ENCODE measurements at places on chromosomes 7 and 10. TPM values are rescaled to one million over a fixed set of nuclear protein-coding genes. Genes with fewer than 3 reads are reported as not detected.

The GIMAP2 gene
- total RNA-seq: 3.4 TPM

The NEUROG3 gene
- total RNA-seq: not detected

The TAS2R41 gene
- total RNA-seq: not detected

The ATP6V0A4 gene
- 0.47 TPM for total RNA-seq

The KIF11 gene
- total RNA-seq: 37.7 TPM

The ZPBP gene
- not detected for total RNA-seq

The NXPH1 gene
- not detected for total RNA-seq

The TRIL gene
- total RNA-seq: not detected

- no peak for DNase-seq
These were observed 13.4 kb downstream of the NHLRC2 start for GRCh38 chr10:113867904-113868303.

DNA sequence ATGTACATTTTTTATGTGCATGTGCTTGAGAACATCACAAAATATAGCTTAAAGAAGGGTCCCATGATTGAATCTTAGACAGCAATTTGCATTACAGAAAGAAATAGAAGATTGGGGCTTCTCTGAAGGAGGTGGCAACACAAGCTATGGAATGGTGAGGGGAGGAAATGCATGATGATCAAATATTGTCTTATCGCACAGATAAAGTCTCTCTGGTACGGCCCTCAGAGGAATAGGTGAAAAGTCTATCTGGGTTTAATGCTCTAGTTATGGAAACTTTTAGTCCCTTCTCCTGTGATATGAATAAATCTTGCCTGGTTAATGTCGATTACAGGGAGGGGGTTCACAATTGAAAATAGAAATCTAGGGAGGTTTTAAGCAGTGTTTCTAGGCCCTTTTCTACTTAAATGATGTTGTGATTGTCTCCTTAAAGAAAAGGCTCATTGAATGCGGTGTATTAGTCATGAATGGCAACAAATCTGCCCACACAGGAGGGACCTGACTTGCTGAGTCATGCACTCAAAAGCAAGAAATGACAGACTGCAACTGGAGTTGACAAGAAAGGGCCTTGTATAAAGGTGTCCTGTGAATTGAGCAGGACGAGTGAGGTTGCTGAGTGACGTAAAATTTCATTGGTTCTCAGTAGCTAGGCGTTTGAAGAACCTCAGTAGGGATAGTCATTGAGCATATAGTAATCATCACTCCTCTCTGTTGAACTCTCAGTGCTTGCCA, 133.4 kb upstream of the CSTF2T start:
- DNase-seq: peak; percentile 94

- peak; percentile 41 for DNase-seq
These were observed 370.8 kb downstream of the CDC14C start for GRCh38 chr7:49295146-49295545.

DNA sequence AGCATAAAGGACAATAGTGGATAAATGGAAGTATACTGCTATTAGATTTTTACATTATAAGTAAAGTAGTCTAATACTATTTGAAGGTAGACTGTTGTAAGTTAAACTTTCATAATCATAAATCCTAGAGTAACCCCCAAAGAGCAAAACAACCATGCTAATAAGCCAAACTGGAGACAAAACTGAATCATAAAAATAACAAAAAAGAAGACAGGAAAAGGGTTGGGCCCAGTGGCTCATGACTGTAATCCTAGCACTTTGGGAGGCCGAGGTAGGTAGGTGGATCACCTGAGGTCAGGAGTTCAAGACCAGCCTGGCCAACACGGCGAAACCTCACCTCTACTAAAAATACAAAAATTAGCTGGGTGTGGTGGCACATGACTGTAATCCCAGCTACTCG, 9.7 kb downstream of the CACUL1 start:
- no peak for DNase-seq

GRCh38 chr7:98203261-98203963, 7.8 kb upstream of the BHLHA15 start:
- no peak for DNase-seq

GRCh38 chr7:80467069-80467468, 44.8 kb downstream of the GNAT3 start:
- DNase-seq: peak; percentile 5

- no peak for DNase-seq
These were observed 7.4 kb downstream of the CPSF4 start for GRCh38 chr7:99446096-99446495.

- peak; percentile 56 for DNase-seq
These were observed 30.1 kb upstream of the CDHR3 start for GRCh38 chr7:105932835-105933477.

DNA sequence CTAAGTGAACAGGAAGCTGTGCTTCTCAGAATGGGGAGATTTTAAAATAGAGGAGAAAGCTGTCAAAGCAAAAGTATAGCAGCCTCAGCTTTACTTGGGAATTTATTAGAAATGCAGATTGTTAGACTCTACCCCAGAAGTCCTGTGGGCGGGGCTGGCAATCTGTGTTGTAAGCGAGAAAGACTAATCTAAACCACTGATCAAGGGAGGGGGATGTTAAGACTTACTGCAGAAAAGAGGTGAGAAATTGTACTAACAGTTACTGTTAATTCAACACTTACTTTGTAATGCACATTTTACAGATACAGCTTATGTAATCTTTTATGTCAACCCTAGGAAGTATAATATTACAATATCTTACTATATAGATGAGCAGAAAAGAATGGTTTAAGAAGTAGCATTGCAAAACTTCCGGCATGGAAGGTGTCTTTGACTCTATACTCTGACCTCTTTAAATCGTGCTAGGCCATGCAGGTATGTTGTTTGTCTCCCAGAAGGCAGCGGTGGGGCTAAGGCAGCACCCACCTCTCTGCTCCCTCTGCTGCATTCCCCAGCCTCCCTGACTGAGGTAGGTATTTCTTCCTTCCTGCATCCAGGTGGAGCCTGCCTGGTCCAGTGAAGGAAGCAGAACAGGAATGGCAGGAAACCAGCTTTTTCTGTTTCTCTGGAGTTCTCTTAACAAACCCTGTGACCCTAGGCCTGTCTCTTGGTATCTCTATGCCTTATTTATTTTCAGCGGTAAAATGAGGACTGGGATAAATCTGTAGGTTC, 462.2 kb downstream of the AUTS2 start:
- no peak for DNase-seq

GRCh38 chr7:74280985-74281384, 8.2 kb upstream of the CLIP2 start:
- no peak for DNase-seq

DNA sequence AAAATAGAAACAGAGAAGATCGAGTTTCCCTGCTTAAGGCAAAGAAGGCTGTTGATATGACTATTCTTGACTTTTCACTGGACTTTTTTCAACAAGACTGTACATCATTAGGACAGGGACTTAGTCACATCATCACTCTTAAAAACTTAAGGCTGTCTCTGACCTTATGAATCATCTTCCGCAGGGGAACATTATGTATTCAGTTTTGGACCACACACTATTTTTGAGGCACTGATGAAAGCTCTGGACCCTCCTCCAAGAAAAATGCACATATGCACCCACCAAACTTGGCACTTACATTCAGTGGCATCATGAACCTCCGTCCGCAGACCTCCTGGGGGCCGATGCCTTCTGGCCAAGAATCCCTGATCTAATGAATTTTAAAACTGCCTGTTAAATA, 96.4 kb downstream of the CALD1 start:
- no peak for DNase-seq

DNA sequence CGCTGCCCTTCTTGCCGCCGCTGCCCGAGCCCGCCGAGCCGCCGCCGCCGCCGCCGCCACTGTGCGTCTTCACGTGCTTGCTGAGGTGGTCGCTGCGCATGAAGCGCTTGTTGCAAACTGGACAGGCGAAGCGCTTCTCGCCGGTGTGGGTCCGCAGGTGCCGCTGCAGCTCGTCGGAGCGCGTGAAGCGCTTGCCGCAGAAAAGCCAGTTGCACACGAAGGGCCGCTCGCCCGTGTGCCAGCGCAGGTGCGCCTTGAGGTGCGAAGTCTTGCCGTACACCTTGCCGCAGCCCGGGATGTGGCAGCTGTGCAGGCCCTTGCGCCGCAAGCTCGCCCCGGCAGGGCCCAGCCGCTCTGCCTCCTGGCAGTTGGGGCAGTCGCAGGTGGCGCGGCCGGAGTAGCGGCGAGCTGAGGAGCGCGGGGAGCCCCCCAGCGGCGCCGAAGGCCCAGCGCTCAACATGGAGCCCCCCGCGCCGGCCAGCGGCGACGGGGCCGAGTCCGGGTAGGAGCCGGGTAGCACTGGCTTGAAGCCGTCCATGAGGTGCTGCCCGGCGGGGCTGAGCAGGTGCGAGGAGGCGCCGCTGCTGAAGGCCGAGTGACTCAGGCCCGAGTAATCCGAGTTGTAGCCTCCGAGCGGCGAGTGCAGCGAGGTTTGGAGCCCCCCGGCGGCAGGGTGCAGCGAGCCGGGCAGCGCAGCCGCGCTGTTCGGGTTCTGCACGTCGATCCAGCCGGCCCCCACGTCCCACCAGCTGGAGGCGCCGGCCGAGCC, 2.1 kb downstream of the SP8 start:
- DNase-seq: no peak

- DNase-seq: no peak
These were observed 527.7 kb upstream of the CELF2 start for GRCh38 chr10:10489805-10490571.

DNA sequence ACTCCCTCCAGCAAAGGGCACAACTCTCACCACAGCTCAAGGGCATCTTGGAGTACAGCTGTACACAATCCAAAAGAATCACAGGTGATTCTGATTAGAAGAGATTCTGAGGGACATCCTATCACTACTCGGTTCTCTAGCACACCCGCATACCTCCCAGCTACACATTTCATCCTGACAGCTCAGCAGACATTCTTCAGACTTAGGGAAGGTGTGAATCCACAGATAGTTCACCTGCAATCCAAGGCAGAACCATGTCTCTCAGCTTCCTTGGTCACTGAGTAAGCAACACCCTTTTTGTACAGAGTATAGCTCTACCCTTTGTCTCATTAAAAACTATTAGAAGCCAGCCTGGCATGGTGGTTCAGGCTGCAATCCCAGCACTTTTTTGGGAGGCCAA, 26.8 kb upstream of the FBXW4 start:
- no peak for DNase-seq

DNA sequence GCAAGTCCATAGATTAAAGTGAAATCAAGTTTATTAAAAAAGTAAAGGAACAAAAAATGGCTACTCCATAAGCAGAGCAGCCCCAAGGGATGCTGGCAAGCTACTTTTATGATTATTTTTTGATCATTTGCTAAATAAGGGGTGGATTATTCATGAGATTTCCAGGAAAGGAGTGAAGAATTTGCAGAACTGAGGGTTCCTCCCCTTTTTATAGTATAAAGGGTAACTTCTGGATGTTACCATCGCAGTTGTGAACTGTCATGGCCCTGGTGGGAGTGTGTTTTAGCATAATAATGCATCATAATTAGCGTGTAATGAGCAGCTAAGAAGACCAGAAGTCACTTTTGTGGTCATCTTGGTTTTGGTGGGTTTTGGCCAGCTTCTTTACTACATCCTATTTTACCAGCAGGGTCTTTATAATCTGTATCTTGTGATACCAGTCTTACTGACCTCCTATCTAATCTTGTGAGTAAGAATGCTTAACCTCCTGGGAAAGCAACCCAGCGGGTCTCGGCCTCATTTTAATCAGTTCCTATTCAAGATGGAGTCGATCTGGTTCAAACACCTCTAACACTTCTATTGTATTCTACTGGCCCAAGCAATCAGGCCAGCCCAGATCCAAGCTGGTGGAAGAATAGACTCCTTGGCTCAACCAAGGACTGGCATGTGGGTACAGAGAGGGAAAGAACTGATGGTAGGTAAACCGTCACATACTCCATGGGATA, 87.9 kb upstream of the NPSR1 start:
- DNase-seq: no peak

- DNase-seq: no peak
These were observed 448.4 kb upstream of the COBL start for GRCh38 chr7:51764976-51765375.
